ENCODE measurements at places on chromosomes 7 and 10.

DNA sequence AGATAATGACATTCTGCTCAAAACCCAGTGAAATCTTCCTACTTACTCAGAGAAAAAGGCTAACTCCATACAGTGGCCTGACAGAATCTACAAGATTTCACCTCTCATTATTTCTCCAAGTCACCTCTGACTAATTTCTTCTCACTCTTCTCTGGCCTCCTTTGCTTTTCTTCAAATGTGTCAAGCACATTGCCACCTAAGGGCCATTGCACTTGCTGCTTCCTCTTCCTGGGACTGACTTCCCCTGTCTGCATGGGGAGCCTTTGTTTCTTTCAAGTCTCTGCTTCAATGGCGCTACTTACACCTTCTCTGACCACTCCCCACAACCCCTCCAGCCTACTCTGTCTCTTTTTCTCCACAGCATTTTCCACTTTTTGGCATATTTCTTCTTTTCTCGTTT is 36.0 kb downstream of the PRTFDC1 start:
- DNase-seq = no peak

DNA sequence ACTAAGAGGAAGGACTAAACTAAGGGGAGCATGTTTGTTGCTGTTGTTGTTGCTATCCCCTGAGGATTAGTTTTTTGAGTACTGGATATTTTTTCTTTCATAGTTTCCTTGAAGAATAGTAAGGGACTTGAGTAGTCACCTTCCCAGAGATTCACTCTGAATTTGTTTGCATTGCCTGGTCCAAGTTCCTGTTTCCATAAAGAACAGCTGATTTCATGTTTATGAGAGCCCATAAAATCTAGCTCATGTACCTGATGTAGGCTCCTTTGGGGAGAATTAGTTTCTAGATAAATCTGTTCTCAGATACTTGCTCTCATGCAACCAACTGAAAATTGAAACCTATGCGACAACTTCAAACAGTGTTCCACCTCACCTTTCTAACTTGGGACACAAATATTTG is 464.4 kb upstream of the MBL2 start:
- DNase-seq = no peak

DNA sequence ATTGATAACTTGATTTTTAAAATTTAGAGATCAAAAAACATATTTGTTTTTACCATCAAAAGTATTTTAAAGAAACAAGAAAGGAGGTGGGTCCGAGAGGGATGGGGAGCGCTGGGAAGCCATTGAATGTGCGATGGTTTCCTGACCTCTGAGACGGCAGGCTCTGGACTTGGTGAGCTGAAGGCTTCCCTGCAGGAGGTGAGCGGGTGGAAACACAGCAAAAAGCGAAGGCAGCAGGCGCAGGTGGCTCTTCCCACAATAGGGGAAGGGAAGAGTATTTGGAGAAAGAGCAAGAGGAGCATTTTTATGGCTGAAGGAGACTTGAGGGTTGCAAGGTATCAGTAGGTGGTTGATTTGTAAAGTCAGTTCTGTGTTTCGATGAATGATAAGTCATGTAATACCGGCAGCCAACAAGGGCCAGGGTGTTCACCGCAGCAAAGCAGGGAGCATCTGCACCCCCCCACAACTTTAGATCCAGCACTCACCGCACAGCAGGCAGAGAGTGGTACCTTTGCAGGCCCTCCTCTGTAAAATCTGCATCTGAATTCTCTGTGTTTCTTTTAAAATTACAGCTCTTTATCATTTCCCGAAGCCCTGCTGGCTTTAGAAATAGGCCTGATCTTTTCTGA is 10.5 kb downstream of the C10orf53 start:
- no peak for DNase-seq

- no peak for DNase-seq
Measured at GRCh38 chr10:101894742-101895141, 51.1 kb upstream of the KCNIP2 start.

- no peak for DNase-seq
Measured at GRCh38 chr10:70779088-70779487, 6.1 kb downstream of the TBATA start.

- no peak for DNase-seq
Measured at GRCh38 chr10:85280014-85280413, 951.6 kb downstream of the CCSER2 start.

DNA sequence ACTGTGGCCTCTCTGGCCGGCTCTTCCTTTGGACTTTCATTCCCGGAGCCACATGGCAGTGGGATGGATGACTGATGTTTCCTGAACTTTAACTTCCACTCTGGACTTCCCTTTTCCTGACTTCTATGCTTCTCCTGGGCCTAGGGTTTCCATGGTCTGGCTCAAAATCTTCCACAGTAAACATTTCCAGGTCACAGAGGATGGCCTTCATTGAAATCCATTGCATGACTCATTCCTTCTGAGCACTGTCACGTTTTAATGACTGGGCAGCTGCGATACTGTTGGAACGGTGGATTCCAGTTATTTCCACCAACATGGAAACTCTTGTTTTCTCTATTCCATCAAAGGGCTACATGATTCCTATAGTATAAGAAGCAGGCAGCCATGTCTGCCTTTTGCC is 24.4 kb upstream of the ZNF273 start:
- DNase-seq = no peak

DNA sequence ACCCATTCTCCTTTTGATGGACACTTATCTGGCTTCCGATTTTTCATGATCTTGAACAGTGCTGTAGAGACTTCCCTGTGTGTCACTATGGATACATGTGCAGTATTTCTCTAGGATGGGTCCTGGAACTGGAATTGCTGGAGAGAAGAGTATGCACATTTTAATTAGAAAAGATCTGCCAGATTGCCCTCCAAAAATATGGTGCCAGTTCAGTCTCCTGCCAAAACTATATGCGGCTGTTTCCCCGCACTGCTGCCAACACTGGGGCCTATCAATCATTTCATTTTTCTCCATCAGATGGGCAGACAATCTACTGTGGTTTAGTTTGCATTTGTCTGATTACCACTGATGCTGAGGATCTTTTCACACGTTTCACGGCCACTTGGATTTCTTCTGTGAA is 105.0 kb downstream of the SH2D4B start:
- DNase-seq = no peak

DNA sequence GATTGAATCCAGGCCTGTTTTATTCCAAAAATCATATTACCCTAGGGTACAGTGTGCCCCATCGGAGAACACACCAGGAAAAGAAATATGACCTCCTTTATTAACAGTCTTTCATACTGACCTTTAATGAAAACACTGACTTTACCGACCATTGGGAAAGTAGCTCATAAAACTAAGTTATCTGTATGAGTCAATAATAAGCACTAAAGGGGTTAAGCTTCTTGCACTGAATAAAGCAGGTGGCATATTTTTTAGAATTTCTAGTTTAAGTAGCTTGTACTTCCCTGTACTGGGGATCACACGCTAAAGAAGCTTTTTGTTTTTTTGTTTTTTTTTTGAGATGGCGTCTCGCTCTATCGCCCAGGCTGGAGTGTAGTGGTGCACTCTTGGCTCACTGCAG is 199.8 kb downstream of the FAM107B start:
- DNase-seq = no peak

- DNase-seq = no peak
Measured at GRCh38 chr10:28169525-28169924, 133.3 kb downstream of the MPP7 start.

- no peak for DNase-seq
Measured at GRCh38 chr7:148856891-148857290, 27.2 kb downstream of the EZH2 start.

GRCh38 chr10:75862935-75863334 is 431.5 kb downstream of the LRMDA start:
- DNase-seq = no peak

- DNase-seq = peak; percentile 83
Measured at GRCh38 chr7:2717293-2718261, 29.6 kb downstream of the AMZ1 start.

DNA sequence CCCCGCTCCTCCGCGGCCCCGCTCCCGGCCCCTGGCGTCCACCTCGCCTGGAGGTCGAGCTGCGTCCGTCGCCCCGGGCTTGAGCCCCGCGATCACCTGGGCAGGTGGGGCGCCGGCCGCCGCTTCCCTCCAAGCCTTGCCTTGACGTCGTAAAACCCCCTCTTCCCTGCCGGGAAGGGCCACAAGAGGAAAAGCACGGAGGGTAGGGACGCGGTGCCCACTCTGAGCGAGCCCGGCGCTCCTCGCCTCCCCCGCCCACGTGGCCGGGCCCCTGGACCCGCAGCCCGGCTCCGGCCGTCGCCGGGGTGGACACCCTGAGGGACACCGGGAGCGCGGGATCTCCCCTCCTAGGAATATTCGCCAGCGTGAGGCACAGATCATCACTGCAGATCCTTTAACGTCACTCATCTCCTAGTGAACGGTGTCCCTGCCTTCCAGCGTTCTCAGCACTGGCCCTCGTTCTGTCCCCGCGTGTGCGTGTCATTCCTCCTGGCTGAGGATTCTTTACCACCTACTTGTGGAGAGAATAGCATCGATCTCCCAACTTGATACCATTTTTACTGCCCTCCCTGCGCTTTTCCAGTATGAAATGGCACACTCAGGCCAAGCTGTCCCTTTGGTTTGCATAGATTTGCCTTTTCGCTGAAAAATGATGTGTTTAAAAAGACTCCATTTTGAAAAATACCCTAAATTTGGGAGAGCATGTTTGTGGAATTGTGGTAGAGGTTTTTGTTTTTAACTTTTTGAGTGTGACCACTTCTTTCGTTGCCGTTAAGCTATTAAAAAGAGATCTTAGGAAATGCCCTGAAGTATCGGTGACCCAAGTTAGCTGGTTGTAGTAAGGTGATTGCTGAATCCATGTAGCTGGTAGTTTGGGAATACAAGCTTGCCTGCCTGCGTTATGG is 649 bp downstream of the ACTR3B start:
- peak; percentile 38 for DNase-seq

DNA sequence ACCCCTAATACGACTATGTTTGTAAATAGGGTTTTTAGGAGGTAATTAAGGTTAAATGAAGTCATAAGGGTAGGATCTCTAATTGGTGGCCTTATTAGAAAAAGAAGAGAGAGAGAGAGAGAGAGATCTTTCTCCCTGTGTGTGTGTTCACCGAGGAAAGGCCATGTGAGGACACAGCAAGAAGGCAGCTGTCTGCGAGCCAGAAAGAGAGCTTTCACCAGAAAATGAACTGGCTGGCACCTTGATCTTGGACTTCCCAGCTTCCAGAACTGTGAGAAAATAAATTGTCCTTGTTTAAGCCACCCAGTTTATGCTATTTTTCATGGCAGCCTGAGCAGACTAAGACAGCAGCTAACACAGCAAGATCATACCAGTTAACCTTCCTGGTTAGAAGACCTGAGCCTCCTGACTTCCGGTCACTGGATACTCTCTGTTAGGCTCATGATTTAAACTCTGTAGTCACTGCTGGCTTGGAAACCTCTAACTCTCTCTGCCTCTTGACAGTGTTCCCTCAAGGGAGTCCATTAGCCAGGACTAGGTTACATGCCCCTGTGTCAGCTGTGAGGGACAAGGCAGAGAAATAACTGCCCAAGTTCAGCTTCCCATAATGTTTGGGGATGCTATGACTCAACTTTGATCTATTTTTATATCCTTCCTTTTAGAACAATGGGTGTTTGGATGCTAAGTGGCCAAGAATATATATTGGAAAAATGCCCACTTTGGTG is 102.3 kb downstream of the DYNC1I1 start:
- DNase-seq = no peak

- no peak for DNase-seq
Measured at GRCh38 chr10:69736886-69737641, 64.6 kb upstream of the COL13A1 start.

DNA sequence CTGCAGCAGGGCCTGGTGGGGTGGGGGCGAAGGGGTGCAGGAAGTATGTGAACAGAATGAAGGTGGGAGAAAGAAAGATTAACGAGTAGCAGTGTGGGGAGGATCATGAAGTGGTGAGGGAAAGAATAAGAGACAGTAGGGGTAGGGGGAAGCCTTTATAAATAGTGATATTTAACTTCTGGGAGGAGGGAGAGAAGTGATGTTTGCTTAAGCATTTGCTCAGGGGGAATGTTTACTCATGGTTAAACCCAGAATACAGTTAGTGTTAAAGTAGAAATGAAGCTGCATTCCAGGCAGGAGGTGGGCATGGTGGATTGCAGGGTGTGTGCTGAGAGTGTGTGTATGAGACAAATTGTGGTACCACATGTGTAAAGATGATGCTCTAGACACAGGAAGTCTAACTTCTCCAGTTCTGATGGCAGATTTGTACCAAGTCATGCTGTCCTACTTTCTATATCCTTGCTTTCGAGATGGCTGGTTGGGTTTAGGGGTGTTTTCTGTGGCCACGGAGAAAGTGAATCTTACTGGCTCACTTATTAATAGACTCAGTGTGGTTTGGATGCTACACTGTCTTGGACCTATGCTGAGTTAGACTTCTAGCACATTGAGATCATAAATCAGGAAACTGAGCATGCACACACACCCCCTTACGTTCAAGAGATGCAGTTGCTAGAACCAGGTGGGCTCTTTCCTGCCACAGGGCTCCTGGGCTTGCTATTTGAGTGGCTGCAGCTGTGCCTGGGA is 10.6 kb upstream of the DNMBP start:
- DNase-seq = no peak

DNA sequence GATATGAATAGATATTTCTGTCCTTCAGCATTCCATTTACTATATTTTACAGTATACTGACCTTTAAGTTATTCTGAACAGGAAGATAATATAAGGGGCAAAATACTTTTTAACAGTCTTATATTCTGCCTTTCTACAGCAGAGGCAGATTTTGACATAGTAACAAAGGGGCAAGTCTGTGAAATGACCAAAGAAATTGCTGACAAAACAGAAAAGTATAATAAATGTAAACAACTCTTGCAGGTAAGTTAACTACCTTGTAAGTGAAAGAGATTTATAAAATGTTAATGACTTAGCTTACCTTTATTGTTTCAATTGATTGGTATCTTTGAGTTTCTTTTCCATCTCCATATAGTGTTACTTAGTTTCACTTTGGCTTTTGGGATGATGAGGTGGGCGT is 56.0 kb downstream of the TAX1BP1 start:
- no peak for DNase-seq

DNA sequence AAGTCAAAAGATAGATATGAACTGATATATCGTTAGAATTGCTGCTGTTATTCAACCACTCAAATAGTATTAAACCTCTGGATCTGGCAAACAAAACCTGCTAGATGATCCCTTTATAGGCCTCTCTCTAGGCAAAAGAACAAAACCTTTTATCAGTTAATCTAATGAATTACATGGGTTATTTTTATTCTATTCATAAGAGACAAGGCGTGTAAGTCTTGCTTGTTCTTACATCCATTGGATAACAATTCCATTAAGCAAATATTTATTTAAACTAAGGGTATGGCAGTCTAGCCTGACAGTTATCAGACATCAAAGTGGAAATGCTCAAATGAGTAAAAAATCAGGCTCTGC is 16.6 kb upstream of the ADRB1 start:
- no peak for DNase-seq

- DNase-seq = peak; percentile 34
Measured at GRCh38 chr7:109864230-109864629, 1226.7 kb upstream of the LRRN3 start.

- DNase-seq = no peak
Measured at GRCh38 chr7:134772401-134772800, 7.0 kb upstream of the CALD1 start.

DNA sequence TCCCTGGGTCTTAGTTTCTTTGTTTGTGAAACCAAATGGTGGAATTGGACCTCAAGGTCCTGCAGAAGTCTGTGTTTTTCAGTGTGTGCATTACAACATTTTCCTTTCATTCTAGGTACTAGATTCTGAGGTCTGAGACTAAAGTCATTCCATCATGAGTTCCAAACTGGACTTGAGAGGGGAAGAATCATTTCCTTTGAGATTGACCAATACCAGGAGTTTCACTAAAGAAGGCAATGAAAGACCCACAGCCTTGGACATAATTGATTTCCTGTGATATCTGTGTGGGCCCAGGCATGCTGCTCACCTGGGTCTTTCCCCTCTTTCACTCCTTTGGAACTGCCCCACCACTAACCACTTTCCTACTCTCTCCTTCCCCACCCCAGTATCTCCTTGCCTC is 18.2 kb downstream of the TAS2R41 start:
- DNase-seq = no peak
